MV-4-11 (cell line): ENCODE measurements at places on chromosomes 5 and 9.

- DNase-seq, result peak; percentile 98
These were observed 411.0 kb downstream of the MAT2B start for GRCh38 chr5:163916376-163916775.

GRCh38 chr5:111144352-111144930 is 52.3 kb downstream of the WDR36 start:
- no peak for DNase-seq

DNA sequence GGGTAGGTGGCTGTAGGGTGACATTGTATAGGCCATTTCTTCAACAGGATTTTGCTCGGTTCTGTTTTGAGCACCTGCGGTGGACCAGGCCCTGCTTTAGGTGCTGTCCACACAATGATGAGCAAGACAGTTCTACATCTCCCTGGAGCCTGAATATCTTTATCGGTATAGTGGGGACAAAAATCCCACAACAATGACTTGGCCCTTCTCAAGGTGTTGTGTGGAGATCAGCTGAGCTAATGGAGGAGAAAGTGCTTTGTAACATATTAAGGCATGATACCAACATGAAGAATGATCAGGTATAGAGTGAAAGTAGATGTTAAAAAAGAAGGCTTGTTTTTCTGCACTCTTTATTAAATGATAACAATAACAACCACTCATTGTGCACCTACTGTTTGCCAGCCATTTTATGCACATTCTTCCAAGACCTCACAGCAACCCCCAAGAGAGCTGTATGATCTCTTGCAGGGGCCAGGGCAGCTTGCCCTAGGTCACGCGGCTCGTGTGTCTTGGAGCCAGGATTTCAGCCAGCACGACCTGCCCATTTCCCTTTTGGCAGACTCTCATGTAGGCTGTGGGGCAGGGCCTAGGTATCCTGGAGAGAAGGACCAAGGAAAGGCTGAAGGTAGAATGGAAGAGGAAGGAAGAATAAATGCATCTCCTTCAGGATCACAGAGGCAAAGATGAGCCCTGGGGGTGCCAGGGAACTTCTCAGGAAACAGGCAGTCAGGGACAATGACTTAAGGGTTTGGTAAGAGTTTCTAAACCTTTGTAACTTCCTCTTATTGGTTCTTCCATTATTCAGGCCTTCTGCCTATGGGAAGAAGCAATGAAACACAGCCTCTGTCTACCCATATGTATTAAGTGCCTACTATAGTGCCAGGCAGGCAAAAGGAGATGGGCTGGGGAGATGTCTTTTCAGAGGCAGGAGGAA is 50.0 kb upstream of the PPARGC1B start:
- DNase-seq, result no peak

DNA sequence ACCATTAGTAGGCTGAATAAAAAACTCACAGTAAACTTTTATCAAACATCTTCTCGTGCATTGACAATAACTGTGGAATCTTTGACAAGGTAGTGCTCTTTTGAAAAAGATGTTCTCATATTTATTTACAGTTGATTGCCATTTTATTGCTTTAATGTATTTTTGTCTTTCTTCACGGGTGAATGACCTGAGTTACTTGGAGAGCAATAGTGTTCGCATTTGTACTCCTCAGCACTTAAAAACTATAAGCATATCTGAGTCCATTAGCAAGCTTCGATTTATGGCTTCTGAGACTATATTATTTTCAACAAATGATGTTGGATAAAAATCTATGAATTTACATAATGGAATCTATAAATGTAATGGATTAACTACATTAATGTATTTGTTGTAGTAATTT is 1012.3 kb downstream of the CDH9 start:
- DNase-seq, result no peak

GRCh38 chr9:92974161-92974661 is 26.9 kb downstream of the FGD3 start:
- DNase-seq, result no peak

DNA sequence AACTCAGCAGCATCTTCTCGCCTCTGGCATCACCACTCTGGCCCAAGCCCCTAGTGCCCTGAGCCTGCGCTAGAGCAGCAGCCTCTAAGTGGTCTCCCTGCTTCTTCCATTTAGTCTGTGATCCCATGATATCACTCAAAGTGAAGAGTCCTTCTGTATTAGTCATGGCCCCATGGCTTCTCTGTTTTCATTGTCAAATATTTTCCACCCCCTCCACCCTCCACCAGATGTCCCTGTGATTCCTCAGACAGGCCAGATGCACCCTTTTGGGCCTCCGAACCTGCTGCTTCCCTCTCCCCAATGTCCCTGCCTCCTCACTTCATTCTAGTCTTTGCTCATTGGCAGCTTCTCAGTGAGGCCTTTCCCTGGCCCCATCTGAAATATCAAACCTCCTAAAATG is 299.2 kb downstream of the SPOCK1 start:
- no peak for DNase-seq

GRCh38 chr5:40043916-40044315 is 619.1 kb upstream of the DAB2 start:
- DNase-seq, result no peak

DNA sequence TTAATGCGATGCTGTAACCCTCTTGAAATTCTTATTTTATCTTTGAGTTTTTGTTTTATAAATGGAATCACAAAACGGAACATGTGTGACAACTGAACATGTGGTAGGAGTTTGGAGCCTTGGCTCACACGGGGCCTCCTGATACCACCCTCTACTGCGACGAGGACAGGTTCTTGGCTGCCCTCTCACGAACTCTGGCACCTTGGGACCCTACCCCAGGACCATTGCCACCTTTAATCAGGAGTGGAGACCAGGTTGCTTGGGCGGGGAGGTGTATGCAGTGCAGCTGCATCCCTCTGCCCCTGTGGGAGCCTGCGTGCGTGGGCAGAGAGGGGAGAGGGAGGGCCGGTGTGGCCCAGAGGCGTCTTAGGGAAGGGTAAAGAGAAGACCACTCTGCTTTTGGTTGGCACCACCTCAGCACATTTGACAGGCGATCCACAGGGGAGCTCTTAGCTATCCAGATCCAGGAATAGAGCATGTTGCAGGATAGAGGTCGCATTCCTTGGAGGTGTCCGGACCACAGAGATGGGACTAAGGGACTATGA is 753.9 kb upstream of the PTPRD start:
- DNase-seq, result no peak

DNA sequence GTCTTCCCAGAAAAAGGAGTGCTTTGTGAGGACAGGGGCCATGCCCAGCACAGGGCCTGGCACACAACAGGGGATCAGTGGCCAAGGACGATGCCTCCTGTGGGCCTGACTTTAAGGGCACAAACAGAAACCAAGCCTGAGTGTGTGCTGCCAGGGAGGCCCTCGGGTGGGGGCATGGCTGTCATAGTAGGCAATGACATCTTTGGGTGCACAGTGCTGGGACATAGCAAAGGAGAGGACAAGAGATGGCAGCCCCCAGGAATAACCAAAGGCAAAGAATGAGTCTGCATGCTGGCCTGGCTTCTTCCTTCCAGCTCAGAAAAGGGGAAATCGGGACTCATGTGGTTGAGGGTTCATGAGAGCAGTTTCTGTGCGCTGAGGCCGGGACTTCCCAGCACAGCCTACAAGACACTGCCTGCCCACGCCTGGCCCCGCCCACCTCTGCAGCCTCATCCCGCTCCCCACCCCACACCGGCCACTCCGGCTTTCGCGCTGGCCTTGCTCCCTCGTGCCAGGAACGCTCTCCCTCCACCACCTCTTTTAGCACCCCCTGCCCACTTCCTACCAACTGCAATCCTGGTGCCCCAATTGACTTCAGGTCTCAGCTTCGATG is 13.8 kb upstream of the LHX2 start:
- peak; percentile 85 for DNase-seq

DNA sequence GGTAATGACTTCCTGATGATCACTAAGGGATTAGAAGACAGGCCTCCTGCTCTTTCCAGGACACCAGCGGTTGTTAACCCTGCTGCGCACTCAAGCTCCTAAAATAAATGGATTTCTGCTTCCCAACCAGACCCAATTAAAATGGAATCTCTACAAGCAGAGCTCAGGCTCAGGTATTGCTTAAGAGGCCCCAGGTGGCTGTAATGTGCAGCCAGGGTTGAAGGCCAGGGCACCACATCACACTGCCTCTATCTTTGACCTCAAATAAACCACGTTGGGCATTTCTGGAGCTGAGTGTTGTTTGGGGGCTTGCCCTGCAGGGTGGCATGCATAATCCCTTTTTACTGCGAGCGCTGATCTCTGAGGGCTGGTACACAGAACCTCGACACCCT is 108.0 kb downstream of the FBXO38 start:
- no peak for DNase-seq

DNA sequence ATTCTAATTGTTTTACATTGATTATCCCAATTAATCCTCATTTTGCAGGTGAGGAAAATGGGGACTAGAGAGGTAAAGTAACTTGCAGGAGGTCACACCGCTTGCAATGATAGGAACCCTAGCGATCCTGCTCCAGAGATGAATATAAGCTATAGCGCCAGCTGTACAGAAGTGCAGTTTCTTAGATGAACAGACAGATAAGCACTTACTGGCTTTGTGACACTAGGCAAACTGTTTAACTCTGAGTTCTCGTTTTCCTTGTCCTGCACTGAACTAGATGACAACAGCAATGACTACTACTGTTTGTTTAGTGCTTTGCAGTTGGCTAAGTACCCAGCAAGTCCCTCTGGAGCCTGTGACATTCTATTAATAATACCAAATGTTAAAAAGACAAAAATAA is 11.1 kb downstream of the LHX6 start:
- no peak for DNase-seq

- DNase-seq, result no peak
These were observed 78.0 kb downstream of the WNK2 start for GRCh38 chr9:93261735-93262523.
